ENCODE measurements at places on chromosomes 4 and X. TPM values are rescaled to one million over a fixed set of nuclear protein-coding genes. Genes with fewer than 3 reads are reported as not detected.

Gene IL2
- total RNA-seq: not detected

Gene IL13RA1
- 22.5 TPM for total RNA-seq

Gene GPC3
- total RNA-seq: 307 TPM

GRCh38 chrX:134375691-134376090, 84.3 kb upstream of the HPRT1 start:
- no peak for DNase-seq

- DNase-seq: no peak
Observed at GRCh38 chr4:186755550-186756519, 32.2 kb upstream of the FAT1 start.

GRCh38 chrX:46039526-46039925, 505.7 kb downstream of the ZNF674 start:
- DNase-seq: no peak

Gene ITGB1BP2
- 10.9 TPM for total RNA-seq

Data from skin of body (tissue), 3 donors.